Stimulated activated effector memory CD8-positive, alpha-beta T cell treated with anti-CD3 and anti-CD28 coated beads, Interleukin-12 subunit alpha, Interleukin-12 subunit beta, amount 100 ng/mL, for 72 hours (primary cell): ENCODE measurements at places on chromosomes 3 and 15.

GRCh38 chr15:98483575-98484130 lies 164.7 kb upstream of the IGF1R start:
- no peak for DNase-seq

- DNase-seq: no peak
These were observed 4.9 kb upstream of the CHRNA3 start for GRCh38 chr15:78625606-78626280.

DNA sequence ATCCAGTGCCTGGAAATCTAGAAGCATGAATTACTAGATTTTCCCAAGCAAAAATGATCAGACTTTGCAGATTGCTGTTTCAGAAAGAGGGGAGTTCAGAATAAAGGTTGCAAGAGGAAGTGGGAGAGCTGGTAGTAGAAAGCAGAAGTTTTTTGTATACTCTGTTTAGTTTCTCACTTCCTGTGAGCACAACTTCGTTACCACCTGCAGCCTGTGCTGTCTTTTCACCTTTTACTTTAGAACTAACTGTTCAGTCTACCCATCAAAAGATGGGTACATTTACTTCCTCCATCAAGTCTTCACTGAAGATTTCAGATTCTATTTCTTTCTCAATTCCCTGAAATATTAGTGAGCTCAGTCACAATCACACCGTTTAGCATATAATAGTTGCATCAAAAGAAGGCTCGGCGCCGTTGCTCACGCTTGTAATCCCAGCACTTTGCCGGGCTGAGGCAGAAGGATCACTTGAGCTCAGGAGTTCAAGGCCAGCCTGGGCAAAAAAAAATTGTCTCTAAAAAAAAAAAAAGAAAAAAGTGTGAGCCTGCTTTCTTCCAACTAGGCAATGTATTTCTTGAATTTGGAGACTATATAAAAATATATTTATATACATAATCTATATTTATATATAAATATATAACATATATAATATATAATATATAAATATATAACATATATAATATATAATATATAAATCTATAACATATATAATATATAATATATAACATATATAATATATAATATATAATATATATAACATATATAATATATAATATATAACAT lies 1.8 kb upstream of the CEP97 start:
- no peak for DNase-seq

DNA sequence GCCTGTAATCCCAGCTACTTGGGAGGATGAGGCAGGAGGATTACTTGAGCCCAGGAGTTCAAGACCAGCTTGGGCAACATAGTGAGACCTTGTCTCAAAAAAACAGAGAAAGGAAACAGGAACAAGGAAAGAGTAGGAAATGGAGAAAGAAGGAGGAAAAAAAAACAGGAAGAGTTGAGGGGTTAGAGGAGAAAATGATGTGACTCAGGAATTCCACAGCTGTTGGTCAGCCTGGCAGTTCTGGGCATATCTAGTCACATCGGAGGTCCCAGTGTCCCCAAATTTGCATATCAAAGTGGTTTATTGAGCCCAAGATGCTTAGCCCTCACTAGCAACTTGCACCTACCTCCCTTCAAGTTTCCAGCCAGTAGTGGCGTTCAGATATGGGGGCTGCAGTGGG lies 18.8 kb upstream of the JMJD7 start:
- no peak for DNase-seq

- no peak for DNase-seq
These were observed 60.5 kb downstream of the GLDN start for GRCh38 chr15:51401872-51402517.

GRCh38 chr3:165254812-165255211 lies 58.6 kb upstream of the SLITRK3 start:
- no peak for DNase-seq

GRCh38 chr3:125055331-125055912 lies 375 bp downstream of the HEG1 start:
- peak; percentile 17 for DNase-seq

- DNase-seq: no peak
These were observed 27.1 kb downstream of the IL20RB start for GRCh38 chr3:136984837-136985236.

DNA sequence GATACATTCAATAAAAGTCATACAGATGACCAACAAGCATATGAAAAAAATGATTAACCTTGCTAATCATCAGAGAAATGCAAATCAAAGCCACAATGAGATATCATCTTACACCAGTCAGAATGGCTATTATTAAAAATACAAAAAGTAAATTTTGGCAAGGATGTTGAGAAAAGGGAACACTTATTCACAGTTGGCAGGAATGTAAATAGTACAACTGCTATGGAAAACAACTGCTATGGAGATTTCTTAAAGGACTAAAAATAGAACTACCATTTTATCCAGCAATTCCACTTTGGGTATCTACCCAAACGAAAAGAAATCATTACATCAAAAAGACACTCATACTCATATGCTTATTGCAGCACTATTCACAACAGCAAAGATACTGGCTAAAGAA lies 1121.8 kb downstream of the TBL1XR1 start:
- no peak for DNase-seq

GRCh38 chr3:187957582-187957981 lies 196.4 kb upstream of the LPP start:
- DNase-seq: no peak

GRCh38 chr3:132537297-132537696 lies 59.8 kb upstream of the ACKR4 start:
- DNase-seq: no peak

- no peak for DNase-seq
These were observed 101.0 kb downstream of the MYLK start for GRCh38 chr3:123783050-123783689.

DNA sequence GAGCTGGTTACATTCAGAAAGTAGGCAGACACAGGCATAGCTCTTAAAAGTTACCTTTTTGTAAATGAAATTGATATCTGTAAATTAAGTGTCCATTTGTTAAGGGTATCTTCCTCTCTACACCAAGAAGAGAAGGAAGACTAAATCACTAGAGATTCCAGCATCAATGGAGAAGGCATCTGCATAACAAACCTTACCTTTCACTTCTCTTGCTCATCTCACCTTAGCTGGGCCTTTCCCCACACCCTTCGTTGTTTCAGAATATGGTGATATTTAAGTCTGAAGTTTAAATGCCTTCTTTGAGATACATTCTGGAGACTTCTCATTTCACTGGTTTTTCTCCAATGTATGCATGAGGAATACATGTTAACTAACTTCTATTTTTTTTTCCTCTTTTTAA lies 54.5 kb upstream of the TGFBR2 start:
- no peak for DNase-seq

GRCh38 chr15:90160781-90161727 lies 40.1 kb upstream of the SEMA4B start:
- no peak for DNase-seq

GRCh38 chr3:134084242-134084950 lies 54.7 kb upstream of the SLCO2A1 start:
- peak; percentile 44 for DNase-seq

- no peak for DNase-seq
These were observed 138.6 kb downstream of the SUCLG2 start for GRCh38 chr3:67515778-67516177.

DNA sequence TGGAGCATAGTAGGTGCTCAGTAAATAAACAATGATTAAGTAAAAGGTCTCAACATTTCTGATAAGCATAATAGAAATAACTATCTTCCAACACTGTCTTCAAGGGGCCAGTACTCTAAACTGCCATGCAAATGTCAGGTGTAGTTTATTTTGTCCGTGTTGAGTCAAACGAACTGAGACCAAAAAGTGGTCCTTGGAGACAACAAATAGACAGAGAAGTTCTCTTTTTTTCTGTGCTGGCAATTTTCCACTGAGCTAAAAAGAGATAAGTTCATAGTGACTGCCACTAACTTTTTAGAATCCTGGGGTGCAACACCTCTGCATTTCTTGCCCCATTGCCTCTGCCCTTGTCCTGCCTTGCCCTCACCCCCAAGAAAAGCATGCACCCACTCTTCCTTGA lies 14.7 kb upstream of the MBNL1 start:
- no peak for DNase-seq

- DNase-seq: no peak
These were observed 3.6 kb upstream of the GLCE start for GRCh38 chr15:69156736-69157381.

- DNase-seq: no peak
These were observed 36.2 kb upstream of the LDHAL6B start for GRCh38 chr15:59170295-59171066.

DNA sequence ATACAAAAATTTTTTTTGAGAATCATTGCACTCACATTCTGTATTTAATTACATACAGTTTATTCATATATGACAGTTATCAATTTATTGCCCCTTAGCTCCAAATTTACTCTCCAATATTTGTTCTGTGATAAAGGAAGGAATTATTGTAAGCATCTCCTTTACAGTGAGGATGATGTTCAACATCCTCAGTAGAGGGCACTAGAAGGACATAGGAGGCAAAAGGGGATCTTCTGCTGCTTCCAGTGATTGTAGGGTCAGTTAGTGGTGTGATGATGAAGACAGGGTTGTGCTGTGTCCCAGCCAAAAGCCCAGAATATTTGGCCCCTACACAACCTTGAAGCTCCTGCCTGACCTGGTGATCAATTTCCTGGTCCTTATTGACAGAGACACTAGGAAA lies 89.9 kb upstream of the DCBLD2 start:
- DNase-seq: no peak

- no peak for DNase-seq
These were observed 39.1 kb downstream of the CFAP91 start for GRCh38 chr3:119741657-119742590.

- DNase-seq: no peak
These were observed 87.5 kb upstream of the SNRPA1 start for GRCh38 chr15:101382544-101382943.

DNA sequence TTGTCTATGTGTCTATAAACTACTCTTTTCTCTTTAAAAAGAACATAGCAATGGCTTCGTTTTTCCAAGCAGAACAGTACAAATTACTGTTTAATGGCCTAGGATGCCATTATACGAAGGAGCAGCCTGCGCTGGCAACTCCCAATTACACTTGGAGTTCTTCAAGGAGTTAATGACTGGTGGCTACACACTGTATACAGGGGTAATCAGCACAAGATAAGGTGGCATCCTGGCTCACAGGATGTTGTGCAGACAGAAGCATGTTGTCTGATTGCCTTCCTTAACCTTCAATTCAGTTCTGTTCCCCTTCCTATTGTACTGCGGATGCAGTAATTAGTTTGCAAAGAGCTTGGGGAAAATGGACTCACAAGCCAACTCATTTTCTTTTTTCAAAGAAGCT lies 250.7 kb upstream of the ROBO2 start:
- no peak for DNase-seq

- no peak for DNase-seq
These were observed 57.3 kb downstream of the NECTIN3 start for GRCh38 chr3:111128884-111129283.

DNA sequence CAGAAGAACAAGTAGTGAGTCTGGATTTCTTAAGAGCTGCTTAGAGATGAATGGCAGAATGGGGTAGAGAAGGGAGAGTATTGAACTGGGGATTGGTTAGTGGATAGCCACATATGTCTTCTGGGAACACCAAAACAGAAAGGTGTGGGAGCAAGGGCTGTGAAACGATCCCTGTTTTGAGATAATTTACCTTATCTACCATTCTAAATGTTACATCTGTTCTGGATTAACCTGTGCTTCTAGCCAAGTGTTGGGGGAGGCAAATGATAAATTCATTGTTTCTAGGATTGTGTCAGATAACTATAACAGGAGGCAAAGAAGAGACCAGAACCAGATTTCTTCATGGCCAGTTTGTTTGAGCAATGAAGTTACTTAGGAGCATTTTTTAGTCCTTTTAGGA lies 8.4 kb downstream of the NR1D2 start:
- no peak for DNase-seq

DNA sequence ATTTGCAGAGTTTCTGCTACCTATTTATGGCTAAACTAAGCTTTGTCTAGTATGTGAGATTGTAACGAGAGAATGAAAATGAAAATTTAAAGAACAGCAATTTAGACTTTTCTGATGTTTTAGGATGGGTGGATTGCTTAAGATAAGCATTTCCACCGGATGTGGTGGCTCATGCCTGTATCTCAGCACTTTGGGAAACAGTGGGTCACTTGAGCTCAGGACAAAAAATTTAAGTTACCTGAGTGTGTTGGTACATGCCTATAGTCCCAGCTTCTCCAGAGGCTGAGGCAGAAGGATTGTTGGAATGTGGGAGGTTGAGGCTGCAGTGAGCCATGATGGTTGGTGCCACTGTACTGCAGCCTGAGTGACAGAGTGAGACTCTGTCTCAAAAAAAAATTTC lies 3.3 kb downstream of the PPP4R2 start:
- DNase-seq: no peak

DNA sequence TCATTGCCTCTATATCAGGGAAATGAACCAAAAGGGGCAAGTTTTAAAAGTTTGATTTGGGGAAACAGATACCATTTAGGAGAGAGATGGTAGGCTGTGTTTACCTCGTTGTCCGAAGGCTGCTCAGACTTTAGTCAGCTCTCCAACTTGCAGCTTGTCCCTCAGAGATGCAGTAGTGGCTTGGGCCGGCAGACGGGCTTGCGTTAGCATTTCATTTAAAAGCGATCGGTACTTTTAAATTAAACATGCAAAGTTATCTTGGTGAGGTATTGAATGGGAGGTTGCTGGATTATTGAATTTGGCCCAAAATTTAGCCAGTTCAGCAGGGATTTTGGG lies 26.2 kb downstream of the EEFSEC start:
- DNase-seq: no peak

DNA sequence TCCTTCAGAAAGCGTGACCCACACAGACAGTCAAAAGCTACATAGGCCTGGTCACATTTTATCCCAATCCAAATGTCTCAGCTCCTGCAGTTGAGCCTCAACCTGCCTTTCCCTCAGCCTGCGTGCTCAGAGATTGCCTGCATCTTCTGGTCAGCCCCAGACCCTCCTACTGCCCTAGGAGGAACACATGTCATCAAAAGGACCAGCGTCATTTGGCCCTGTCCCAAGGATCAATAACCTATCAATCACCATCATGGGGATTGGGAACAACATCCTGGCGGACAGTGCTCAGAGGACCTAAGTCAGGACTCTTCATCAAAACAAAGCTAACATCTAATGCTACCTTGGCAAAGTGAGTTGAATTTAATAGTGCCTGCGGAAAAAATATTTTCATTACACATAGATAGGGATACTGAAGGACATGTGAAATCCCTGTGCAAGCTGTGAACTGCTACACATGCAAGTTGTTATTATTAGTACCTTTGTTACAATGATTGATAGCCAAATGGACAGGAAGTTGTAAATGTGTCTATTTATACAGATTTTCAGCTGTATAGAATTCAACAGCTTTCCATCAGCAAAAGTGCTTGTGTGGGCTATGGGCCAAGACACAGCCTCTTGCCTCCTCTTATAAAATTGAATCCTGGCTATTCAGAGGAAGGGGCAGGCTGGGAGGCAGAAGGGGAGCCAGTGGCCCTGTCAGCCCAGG lies 47.7 kb downstream of the UMPS start:
- no peak for DNase-seq

- no peak for DNase-seq
These were observed 1297.6 kb upstream of the ALCAM start for GRCh38 chr3:104069114-104069513.

- no peak for DNase-seq
These were observed 450.3 kb downstream of the IL5RA start for GRCh38 chr3:2659896-2660295.

GRCh38 chr3:150330872-150331271 lies 77.2 kb upstream of the TSC22D2 start:
- no peak for DNase-seq

- DNase-seq: no peak
These were observed 27.2 kb downstream of the BCL2A1 start for GRCh38 chr15:79943820-79944219.
